ENCODE measurements at places on chromosomes 4 and X. TPM values are rescaled to one million over a fixed set of nuclear protein-coding genes. Genes with fewer than 3 reads are reported as not detected.

- DNase-seq: no peak
These were observed 8.5 kb upstream of the GYG2 start for GRCh38 chrX:2820136-2820771.

GRCh38 chr4:5734853-5735252, 23.9 kb downstream of the EVC start:
- DNase-seq: no peak

DNA sequence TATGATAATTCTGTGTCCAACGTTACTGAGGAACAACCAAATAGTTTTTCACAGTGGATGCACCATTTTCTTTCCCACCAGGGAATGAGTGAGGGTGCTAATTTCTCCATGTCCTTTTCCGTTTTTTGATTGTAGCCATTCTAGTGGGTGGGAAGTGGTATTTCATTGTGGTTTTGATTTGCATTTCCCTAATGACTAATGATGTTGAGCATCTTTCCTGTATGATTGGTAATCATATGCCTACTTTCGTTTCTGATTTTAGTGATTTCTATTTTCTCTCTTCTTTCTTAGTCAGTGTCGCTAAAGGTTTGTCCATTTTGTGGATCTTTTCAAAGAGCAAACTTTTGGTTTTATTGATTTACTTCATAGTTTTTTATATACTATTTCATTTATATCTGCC, 32.1 kb upstream of the TEX13D start:
- DNase-seq: no peak

DNA sequence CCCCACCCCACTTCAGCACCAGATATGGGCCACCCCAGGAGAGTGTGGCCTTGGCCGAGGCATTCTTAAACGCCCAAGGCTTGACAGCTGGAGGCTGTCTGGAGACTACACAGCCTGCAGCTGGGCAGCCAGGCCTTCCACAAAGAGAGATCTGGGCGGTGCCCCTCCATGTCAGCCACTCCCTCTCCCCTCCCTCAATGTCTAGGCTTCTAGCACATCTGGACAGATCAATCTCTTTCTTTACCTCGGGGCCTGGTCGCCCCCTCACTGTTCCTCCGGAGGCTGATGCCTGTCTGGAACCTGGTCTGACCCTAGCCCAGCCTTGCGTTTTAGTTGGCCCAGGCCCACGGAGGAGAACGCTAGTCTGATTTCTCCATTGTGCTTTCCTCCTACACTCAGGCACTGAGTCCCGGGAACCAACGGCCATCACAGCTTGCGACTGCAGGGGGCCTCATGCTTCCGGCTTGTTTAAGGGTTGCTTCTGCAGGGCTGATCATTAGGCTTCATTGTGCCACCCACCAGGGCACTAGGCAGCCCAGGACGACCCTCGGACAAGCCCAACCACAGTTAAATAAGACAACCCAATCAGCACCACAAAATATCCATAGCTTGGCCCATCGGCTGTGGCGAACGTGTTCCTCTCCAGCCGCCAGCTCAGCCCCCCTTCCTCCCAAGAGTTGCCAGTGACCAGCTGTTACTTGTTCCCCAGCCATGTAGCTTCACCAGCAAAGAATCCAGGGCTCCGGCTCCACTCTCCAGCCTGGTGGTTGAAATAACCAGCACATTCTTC, 200.6 kb downstream of the BCOR start:
- peak; percentile 36 for DNase-seq

GRCh38 chr4:98673288-98673644, 14.9 kb upstream of the TSPAN5 start:
- DNase-seq: no peak

Gene TRIM75
- not detected for total RNA-seq

Data from left cardiac atrium (tissue), 4 donors.